ENCODE measurements at places on chromosomes 2 and 18.
A peak's percentile ranks its signal among the peaks of the same experiment; 100 is the strongest.

DNA sequence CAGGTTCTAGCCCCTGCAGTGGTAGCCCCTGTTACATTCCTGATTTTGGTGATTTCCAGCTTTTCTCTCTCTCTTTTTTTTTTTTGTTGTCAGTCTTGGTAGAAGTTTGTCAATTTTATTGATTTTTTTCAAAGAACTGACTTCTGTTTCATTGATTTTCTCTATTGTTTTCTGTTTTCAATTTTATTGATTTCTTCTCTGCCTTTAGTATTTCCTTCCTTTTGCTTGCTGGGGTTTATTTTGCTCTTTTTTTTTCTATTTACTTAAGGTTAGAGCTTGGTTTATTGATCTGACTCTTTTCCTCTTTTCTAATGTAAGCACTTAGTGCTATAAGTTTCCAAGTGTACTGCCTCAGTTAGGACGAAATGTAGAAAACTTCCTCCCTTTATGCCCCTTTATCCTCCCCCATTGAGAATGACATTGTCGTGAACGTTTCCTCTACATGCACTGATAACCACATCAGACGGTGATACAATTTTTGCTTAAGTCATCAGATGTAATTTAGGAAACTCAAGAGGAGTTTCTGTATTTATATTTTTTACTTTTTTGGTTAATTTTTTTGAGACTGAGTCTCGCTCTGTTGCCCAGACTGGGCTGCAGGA, 81.1 kb upstream of the HS6ST1 start:
- DNase-seq, result no peak

- DNase-seq, result peak; percentile 42
These were observed 53.0 kb upstream of the ALPP start for GRCh38 chr2:232325324-232326273.

GRCh38 chr2:20507166-20507692, 60.4 kb downstream of the RHOB start:
- no peak for DNase-seq

- DNase-seq, result no peak
These were observed 77.8 kb downstream of the FAM161A start for GRCh38 chr2:61775956-61776570.

DNA sequence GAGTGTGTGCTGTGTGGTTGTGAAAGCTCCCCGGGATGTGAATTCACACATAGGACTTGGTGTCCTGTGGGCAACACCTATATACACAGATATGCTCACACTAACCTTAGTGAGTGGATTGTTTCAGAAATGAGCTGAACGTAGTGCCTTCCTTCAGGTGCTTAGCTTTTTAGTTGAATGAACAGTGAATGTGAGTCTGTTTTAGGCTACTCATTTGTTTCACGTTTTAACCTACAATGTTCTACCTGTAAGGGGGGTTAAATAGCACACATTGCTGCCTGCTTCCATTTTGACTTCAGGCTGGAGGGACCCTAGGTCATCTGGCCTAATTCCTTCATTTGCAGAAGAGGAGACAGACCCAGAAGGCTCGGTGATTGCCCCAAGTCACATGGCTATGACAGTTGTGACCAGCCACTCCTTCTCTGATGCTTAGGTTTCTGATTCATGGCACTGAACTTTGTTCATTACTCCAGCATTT, 1.0 kb downstream of the PLEK start:
- no peak for DNase-seq

DNA sequence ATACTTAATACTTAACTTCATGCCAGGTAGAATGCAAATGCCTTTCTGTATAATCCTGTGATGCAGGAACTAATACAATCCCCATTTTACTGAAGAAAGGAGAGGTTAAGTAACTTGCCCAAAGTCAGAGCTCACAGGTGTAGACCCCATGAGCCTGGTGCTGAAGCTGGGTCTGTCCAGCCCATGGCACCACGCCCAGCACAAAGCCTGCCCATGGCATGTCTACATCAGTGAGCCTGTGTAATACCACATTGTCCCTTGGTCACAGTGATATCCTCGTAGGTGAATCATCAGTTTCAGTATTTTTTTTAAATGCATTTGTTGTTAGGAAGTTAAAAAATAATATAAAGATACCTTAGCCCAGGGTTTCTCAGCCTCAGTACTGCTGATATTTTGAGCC, 69.9 kb upstream of the MCFD2 start:
- no peak for DNase-seq

GRCh38 chr2:20432714-20433113, 14.2 kb upstream of the RHOB start:
- no peak for DNase-seq

- DNase-seq, result no peak
These were observed at the start of gene DLX2 for GRCh38 chr2:172102391-172103359. DLX2 (minus strand) TSS chr2:172102900; CDS start chr2:172102538, 362 bp downstream.

DNA sequence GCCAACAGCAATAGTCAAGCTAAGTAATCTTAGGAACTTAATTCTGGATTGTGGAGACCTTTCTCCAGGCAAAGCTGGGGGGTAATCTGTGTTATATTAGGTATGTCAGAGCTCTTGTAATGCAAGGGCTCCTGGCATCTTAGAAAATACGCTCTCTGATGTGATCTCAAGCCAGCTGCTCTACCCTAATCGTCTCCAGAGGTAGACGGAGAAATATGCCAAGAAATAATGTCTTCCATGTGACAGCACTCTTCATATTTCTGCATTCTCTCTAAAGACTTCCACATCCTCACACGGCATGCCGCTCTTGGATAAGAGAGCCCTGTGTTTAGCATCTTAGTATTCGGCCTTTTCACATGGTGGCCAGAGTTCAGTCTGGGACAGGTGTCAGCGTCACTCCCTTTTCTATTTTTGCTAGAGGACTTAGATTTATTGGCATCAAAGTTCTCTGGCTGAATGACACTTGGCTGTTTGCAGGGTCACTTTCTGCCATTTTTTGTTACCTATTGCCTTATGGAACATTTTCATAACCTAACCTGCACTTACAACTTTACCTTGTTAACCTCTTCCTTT, 25.2 kb downstream of the CAPN13 start:
- no peak for DNase-seq

DNA sequence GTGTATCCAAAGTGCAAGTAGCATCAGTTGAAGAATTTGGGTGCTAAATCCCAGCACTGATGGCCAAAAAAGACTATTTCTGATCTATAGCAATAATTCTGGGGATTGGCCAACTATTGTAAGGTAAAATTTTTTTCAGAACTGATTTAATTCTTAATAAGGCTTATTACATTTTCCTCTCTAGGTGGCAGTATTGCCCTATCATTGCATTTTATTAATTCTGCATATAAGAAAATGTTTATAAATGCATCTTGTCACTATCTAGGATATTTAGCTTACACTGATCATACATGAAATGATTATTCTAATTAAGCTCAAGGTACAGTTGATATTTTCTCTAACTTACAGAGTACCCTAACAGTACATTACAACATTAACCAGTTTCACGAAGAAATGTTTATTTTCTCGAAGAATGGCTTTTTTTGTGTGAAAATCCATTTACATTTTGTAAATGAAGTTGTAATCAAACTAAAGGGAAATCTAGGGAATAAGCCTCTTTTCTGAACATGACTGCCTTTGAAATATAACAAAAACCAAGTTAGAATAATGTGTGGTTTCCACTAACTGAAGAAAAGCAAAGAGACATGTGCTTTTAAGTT, 11.0 kb downstream of the TTN start:
- no peak for DNase-seq

- peak; percentile 95 for DNase-seq
These were observed at the start of gene AGBL5 for GRCh38 chr2:27050996-27051901. AGBL5 (plus strand) TSS chr2:27051668; CDS start chr2:27052959, 1,291 bp downstream.

DNA sequence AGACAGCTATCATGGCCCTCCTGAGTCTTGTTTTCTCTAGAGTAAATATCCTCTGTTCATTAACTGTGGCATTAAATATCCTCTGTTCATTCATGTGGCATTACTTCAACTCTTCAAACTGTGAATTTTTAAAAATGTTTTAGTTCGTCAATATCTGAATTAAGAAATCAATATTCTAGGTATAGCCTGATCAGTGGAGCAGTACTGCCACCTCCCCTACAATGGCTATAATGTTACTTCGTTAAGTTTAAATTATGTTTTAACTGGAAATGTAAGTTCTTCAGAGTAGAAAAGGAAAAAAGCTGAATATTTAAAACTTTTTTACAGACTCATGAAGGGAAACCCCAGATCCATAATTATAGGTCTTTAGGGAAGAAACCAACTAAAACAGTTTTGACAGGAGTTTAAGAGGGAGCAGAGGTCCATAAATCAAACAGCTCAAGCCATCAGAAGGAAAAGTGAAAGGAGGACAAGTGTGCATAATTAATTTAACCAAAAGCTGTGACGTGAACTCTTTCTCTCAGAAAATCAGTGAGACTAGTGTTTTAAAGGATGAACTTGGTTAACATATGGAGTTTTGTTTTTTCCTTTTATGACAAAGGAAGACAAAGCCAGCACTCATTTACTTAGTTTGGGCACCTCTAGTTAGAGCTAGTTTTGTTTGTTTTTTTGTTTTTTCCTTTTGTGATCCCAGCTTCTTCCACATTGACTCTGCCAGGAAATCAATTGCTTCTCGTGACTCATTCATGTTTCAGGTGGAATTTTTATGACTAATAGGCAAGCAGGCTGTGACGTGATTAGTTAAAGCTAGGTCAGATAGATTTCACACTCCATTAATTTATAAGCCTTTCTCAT, 44.9 kb downstream of the RBBP8 start:
- DNase-seq, result no peak

DNA sequence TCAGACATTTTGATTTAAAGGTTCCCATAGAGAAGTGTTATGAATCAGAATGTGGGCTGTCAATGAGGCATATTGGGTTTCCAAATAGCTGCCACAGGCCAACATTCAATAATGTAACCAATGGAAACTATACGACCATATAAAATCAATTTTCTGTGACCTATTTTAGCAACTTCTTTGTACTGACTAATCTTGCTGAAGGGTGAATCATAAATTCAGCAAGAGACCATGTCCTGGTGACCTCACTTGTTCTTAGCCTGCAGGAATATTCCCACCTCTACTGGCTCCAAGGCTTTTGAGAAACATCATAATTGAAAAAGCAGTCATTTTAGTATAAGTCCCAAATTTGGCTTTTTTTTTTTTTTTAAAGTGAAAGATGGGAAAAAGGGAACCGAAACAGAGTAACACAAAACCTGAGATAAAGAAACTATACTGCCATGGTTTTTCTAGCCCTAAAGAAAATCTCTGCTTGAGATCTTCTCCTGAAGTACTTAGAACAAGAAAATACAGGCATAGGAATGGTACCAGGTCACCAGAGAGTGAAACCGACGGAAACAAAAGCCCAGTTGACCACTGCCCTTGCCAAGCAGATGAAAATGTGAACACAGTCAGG, 32.1 kb downstream of the PLEKHM3 start:
- no peak for DNase-seq

GRCh38 chr2:98778151-98778550, 47.2 kb upstream of the MGAT4A start:
- no peak for DNase-seq

- DNase-seq, result no peak
These were observed 11.9 kb upstream of the ADNP2 start for GRCh38 chr18:80097201-80097600.

GRCh38 chr2:217937446-217937845, 65.3 kb downstream of the TNS1 start:
- no peak for DNase-seq

DNA sequence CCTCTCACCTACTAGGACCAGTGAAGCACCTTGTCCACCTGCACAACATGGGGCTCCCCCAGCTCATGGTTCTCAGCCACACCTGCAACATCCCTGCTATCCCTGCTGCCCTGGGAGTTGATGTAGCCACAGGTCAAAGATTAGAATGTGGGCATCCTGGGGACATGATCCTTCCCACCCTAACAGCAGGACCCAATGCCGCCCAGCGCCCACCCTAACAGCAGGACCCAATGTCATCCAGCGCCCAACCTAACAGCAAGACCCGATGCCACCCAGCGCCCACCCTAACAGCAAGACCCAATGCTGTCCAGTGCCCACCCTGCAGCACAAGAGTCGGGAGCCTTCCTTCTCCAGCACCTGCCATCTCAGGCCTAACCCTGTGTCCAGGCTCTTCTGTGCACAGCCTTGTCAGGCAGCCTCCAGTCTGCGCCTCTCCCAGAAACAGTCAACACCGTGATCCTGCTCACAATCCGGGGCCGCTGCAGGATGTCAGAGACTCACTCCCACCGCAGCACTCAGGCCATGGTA, 237.3 kb upstream of the SALL3 start:
- no peak for DNase-seq

DNA sequence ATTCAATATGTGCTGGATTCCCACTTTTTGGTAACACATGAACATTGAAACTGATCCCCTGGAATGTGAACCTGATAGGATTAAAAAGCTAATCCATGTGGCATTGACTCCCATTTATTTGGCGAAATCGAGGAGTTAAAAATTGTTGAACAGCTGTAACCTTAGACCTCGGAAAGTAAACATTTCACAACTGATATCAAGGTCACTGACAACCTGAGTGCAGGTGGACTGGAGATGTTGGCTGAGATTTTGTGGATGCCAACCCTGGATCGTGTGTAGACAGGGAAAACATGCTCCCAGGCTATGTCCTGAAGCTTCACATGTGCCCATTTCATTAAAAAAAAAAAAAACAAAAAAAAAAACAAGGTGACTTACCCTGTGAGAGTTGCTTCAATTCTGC, 204.8 kb downstream of the SETBP1 start:
- no peak for DNase-seq

GRCh38 chr2:223545830-223546229, 56.3 kb downstream of the SCG2 start:
- DNase-seq, result no peak

DNA sequence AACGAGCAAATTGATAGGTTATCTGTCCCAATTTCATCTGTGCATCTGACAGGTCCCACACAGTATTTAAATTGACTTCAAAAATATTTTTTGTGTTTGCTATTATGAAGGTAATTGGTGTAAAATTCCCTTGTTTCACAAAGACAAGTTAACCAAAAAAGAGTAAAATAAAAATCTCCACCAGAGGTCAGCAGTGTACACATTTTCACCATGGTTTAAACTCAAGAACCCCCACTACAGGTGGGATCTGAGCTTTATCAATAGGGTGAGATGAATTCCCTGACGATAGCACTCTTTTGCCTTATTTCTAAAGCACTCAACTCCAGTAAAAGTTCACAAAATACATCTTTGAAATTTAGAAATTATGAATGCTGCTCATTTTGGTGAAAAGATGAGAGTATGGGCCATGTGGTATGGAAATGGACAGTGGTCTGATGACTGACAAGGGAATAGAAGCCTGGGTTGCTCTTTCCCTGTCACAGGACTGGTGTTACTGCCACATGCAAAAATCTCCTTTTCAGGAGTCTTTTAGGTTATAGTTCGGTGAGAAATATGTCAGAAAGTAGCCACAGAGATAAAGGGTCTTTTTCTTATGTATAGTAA, 68.0 kb downstream of the SERPINB8 start:
- DNase-seq, result no peak
